Mucosa of gallbladder (tissue), 1 donor: ENCODE measurements at places on chromosomes 1 and 21. TPM values are rescaled to one million over a fixed set of nuclear protein-coding genes. Genes with fewer than 3 reads are reported as not detected.

The CNKSR1 gene
- 36.0 TPM for total RNA-seq

GRCh38 chr1:180094705-180095295, 59.9 kb upstream of the QSOX1 start:
- no peak for DNase-seq

- DNase-seq = no peak
These were observed 69.1 kb downstream of the OMA1 start for GRCh38 chr1:58477390-58477789.

DNA sequence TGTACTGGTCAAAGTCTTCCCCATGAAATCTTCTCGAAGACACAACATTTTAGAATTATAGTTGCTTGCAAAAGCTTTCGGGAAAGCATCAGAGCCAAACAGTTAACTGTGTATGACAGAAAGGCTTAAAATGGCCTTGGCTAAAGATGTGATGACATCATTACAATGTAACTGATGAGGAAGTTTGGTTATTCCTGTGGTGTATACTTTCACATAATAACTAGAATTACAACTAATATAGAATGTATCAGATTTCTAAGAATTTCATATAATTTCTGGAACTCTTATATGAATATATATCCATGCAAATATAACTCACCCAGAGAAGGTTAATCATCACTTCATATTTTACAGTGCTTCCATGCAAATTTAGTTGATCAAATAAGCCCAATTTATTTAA, 8.4 kb downstream of the TP73 start:
- DNase-seq = no peak

DNA sequence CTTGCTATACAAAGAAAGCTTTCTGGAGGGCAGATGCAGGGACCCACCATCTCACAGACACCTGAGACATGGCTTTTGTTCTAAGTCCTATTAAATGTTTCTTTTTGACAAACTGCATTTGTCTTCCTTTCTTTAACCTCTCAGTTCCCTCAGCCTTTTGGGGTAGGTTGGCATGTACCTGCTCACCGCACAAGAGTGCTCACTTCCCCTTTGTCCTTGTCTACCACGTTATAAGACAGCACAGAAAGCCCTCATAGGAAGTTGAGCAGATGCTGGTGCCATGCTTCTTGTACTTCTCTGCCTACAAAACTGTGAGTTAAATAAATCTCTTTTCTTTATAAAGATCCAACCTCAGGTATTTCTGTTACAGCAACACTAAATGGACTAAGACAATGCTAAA, 31.9 kb upstream of the RGS21 start:
- no peak for DNase-seq

GRCh38 chr21:15203740-15204139, 138.9 kb upstream of the NRIP1 start:
- DNase-seq = no peak

The FAM167B gene
- 7.6 TPM for total RNA-seq

The HES4 gene
- total RNA-seq = 25.6 TPM

The ESPN gene
- 3.1 TPM for total RNA-seq

- no peak for DNase-seq
These were observed 854 bp downstream of the MYCL start for GRCh38 chr1:39900662-39901463.

- DNase-seq = no peak
These were observed 84.2 kb downstream of the LBR start for GRCh38 chr1:225343618-225344017.

GRCh38 chr1:154666051-154666790, 58.2 kb upstream of the ADAR start:
- no peak for DNase-seq

DNA sequence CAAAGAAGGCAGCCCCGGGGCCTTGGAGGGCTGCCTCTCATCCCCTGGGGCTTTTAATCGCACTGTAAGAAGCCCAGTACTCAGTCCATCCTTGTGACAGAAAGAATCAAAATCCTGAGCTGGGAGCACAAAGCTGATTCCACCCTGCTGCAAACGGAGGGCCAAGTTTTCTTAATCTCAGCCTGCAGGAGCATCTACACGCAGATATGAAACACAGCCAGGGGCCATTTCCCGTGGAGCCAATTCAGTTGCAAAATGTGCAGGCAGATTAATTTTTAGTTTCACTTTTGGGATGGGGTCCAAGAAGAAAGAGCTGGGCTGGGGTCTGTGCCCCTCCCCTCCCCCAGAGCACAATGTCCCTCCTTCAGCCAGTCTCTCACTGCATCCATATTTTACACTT, 4.4 kb downstream of the LYPD8 start:
- no peak for DNase-seq

The OLIG1 gene
- not detected for total RNA-seq

The TENT5C gene
- total RNA-seq = 8.1 TPM

- DNase-seq = no peak
These were observed 59.6 kb downstream of the ABL2 start for GRCh38 chr1:179169616-179170467.
